ENCODE measurements at places on chromosomes 12 and 14. TPM values are rescaled to one million over a fixed set of nuclear protein-coding genes. Genes with fewer than 3 reads are reported as not detected.

CACNA2D4 gene
- polyA plus RNA-seq = 2.5 TPM

- DNase-seq = no peak
Observed at GRCh38 chr12:66725031-66725430, 46.2 kb upstream of the GRIP1 start.

DNA sequence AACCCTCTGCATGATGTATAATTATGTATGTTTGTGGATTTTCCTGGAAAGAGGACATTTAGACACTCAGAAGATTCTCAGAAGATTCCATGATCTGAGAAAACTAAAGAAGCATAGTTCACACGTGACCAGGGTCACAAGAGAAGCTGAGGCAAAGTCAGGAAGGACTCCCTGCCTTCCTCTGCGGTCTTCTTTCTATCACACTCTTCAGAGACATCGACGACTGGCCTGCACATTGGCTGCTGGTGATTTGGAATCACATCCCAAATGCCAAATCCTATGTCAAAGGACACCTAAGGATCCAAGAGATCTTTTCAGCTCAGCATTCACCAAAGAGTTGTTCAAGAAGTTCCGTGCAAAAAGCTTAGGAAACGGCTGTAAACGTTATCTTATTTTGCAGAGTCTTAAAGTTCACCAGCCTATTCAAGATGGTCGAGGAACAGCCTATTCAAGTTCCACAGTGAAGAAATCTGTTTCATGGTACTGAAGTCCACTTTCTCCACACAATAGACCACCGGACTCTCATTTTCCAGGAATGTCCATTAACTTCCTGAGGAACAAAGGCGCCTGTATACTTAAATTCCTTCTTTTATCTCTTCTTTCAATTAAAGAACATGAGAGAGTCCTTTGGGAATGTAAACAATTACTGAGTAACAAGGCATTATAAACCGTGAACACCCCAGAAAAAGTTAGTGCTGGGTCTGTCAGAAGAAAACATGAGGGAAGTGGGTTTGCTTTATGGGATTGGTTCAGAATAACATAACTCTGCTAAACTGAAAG is 42.1 kb downstream of the IGF1 start:
- no peak for DNase-seq

RD3L gene
- polyA plus RNA-seq = not detected

GPRC5A gene
- polyA plus RNA-seq = 6.3 TPM

DNA sequence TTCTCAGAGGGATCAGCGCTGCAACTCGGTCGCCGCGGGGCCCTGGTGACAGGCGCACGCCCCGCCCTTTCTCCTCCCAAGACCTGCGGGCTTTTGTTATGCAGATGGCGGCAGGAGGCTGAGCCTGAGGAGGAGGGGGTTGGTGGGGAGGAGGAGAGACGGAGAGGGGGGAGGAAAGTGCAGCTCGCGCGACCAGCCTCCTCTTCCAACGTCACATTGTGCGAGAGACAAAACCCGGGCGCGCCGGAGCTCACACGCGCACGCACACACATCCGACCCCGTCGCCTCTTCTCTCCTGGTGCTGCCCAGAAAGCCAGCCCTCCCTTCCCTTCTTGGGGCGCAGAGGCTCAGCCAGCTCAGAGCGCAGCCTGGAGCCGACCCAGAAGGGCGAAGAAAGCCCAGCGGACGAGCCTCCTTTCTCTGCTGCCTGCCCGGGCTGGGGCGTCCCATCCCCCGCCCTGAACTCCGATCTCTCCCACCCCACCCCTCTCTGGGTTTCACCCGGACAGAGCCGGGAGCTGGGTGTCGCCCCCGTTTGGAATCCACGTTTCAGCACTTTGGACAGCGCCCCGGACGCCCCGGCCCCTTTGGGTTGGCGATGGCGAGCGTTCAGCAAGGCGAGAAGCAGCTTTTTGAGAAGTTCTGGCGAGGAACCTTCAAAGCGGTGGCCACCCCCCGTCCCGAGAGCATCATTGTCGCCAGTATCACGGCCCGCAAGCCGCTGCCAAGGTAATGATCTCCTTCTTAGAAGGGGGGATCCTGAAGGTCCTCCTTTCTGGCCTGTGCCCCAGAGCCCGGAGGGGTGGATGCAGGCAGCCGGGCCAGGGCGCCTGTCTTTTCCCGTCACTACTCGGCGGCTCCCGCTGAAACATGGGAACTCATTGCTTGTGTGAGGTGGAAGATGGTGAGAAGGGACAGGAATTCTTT is at the start of gene SRRM4:
Gene SRRM4 (plus strand): TSS at position 257 of the 927 bp plus-strand sequence. CDS start 342 bp downstream, at position 599.
- peak; percentile 69 for DNase-seq

ADAM21 gene
- 0.28 TPM for polyA plus RNA-seq

DNA sequence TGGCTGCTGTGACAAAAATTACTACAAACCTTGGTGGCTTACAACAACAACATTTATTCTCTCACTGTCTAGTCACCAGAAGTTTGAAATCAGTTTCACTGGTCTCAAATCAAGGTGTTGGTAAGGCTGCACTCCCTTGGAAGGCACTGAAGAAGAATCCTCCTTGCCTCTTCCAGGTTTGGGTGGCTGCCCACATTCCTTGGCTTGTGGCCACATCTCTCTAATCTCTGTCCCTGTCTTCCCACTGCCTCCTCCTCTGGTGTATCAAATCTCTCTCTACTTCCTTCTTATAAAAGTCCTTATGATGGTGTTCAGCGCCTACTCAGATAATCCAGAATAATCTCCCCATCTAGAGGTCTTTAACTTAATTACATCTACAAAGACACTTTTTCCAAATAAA is 31.0 kb downstream of the PLCZ1 start:
- DNase-seq = no peak

DNA sequence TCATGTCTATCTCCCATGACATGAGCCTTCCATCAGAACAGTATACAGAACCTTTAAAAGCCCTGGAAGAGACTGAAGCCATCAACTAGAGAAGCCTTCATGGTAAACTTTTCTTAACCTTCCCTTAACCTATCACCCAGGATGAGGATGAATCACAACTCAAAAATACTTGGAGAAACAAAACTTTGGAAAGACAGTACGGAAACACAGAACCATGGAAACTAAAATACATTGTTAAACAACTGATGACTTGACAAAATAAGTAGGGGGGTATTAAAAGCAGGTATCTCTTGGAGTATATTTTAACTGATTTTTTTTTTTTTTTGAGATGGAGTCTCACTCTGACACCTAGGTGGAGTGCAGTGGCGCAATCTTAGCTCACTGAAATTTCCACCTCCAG is 8.7 kb downstream of the TM7SF3 start:
- DNase-seq = no peak

DNA sequence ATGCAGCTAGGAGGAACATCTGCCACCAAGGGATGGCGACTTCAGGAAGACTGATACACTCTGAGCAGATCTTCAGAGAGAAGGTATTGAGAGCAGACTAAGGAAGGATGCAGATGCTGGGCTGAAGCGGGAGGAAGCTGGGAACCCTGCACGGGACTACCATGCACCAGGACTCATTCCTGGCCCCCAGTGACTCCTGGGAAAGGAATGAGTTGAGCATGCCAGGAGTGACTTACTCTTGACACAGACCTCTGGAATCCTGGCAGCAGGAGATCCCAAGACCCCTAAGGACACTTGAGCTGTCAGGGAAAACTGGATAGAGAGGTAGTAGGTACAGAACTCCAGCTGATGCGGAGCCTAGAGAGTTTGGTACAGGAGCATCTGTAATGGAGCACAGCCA is 336.1 kb downstream of the RPS29 start:
- no peak for DNase-seq

DNA sequence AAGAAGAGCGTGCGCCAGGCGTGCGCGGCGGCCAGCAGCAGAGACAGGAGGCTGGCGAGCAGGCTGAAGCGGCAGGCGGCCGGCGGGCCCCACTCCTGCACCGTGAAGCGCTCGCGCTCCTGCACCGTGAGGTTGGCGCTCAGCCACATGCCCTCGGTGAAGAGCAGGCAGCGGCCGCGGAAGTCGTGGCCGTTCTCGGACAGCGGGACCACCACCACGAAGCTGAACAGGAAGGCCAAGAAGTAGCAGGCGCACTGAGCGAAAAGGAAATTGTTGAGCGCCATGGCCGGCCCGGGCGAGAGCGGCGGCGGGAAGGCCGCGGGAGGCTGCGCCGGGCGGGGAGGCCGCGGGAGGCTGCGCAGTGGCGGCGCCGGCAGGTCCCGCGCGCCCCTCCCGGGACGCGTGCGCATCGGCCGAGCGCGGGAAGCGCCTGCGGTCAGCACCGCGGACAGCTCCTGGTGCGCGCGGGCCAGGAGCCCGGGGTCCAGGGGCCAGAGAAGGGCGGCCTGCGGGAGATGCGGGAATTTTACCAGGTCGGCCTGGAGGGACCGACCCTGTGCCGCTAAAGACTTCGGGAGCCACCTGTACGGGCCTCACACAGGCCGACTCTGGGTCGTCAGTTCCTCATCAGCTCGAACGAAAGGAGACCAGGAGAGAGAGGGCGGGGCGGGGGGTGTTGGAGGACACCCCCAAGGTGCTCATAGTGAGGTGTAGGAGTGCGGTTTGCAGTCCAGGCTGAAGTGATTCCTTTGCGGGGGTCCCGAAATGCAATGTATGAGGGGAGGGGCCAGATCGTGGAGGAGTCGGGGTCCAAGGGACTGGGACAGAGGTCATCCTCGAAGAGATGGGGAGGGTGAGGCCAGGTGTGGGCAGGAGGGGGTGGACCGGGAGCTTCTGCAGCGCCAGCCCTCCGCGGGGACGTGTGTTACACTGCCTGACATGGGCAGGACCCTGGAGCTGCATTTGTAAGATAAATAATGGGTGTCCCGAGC is at the start of gene TMEM179:
Gene TMEM179 (minus strand): TSS at position 315 of the 992 bp plus-strand sequence. CDS start 31 bp downstream, at position 284.
- peak; percentile 71 for DNase-seq

DNA sequence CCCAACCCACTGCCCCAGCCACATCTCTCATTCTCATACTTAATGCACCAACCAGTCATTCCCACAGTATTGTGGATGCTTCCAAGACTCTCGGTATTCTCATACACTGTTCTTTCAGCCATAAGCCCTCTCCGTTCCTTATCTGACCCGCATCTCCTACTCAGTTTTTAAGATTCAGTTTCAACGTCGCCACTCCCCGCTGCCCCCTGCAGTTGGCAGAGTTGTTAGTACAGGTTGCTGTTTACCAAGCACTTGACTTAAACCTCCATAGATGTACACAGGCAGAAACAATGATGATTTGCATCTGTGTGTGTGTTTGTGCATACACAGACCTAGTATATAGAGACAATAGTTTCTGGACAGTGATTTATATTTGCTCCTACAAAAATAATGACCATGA is 40.2 kb downstream of the PAH start:
- no peak for DNase-seq

DNA sequence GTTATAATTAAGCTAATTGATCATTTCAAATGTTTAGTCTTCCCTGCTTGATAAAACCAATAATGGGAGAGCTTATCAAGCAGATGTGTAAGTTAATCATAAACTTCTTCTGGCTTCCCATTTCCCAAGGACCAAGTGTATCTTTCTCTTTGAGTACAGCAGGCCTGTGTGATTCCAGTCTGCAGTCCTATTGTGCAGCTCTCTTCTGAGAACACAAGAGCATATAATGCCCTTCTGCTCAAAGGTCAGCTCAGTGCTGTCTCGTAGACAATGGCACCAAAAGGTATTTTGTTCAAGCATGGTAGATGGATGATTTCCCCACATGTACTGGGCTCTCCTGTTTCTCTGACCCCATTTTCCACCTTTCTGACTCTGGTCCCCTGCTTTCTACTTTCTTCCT is 101.8 kb upstream of the DYRK2 start:
- no peak for DNase-seq

DNA sequence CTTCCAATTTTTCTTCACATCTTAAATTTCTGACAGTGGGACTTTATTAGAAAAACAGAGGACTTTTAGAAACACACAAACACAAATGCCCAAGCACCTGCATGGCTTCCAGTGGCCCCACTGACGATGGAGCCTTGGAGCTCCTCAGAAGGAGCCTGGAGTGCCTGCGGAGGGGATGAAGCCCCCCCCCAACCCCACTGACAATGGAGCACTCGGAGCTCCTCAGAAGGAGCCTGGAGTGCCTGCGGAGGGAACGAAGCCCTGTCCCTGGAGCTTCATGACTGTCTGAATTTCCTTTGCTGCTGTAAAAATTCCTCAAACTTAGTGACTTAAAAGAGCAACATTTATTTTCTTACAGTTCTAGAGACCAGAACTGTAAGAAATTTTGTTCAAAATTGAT is 80.1 kb upstream of the VRK1 start:
- no peak for DNase-seq

TRIM9 gene
- 0.67 TPM for polyA plus RNA-seq

DNA sequence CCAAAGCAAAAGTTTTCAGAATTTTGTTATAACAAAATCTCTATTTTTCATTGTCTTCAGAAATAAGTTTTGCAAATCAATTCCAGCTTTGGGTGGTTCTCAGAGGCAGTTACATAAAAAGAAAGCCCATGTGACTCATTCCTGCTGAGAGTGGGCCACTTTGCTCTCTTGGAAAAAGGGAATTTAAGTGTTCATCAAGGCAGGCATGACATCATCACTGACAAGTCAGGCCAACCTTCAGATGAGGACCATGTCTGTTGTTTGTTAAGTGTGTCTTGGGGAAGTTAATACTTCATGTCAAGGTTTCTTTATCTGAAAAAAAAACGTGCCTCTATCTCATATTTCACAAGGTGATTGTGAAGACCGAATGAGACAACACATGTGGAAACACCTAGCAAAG is 519.8 kb upstream of the TMPO start:
- DNase-seq = no peak

AQP2 gene
- 666 TPM for polyA plus RNA-seq

- peak; percentile 29 for DNase-seq
Observed at GRCh38 chr12:118689793-118690192, 291.5 kb upstream of the SRRM4 start.

DNA sequence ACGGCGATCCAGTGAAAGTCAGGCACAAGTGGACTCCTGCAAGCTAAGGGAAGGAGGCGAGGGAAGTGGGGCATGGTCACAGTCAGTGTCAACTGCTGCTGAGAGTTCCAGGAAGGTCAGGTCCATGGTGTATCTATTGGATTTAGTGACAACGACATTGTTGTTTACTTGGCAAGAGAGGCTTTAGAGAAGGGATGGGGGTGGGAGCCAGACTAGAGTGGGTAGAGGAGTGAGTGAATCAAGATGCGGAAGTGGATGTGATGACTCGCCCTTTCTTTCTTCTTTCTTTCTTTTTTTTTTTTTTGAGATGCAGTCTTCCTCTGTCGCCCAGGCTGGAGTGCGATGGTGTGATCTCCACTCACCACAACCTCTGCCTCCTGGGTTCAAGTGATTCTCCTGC is 12.5 kb downstream of the P2RX7 start:
- no peak for DNase-seq

DNA sequence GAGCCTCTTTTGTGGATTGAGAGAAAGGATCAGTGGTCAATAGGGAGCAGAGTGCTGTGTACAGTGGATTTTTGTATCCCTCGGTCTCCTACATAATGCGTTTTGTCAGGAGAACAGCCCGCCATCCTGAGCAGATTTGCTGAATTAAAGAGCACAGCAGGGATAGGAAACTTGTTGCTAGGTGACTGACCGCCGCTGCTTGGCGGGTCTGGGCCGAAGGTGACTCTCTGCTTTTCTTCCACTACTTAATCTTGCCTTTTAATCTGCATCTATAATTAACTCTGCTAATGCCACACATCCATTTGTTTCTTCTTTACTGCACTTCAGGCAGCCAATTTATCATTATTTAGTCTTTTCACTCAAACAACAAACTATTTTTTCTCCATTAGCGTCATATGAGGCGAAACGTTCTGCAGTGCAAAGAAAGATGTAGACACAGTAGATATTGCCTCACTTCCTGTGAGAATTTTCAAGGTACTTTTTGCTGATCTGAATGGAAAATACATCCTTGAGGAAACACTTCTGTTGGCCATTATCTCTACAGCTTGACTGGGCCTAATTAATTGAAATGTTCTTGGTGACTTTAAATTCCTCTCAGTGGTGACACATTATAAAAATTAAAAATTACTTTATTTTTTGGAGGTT is 108.0 kb downstream of the PPM1A start:
- DNase-seq = peak; percentile 29
